Heart left ventricle (tissue), 16 donors: ENCODE measurements at places on chromosomes 3 and 15. TPM values are rescaled to one million over a fixed set of nuclear protein-coding genes. Genes with fewer than 3 reads are reported as not detected.

GRCh38 chr3:18425641-18426257, 610 bp upstream of the SATB1 start:
- DNase-seq, result peak; percentile 53

GRCh38 chr3:27680517-27681246, 41.4 kb downstream of the EOMES start:
- no peak for DNase-seq

KBTBD13 gene
- polyA plus RNA-seq, result 9.0 TPM

SPTSSB gene
- not detected for polyA plus RNA-seq
